ENCODE measurements at places on chromosomes 12 and 14.

DNA sequence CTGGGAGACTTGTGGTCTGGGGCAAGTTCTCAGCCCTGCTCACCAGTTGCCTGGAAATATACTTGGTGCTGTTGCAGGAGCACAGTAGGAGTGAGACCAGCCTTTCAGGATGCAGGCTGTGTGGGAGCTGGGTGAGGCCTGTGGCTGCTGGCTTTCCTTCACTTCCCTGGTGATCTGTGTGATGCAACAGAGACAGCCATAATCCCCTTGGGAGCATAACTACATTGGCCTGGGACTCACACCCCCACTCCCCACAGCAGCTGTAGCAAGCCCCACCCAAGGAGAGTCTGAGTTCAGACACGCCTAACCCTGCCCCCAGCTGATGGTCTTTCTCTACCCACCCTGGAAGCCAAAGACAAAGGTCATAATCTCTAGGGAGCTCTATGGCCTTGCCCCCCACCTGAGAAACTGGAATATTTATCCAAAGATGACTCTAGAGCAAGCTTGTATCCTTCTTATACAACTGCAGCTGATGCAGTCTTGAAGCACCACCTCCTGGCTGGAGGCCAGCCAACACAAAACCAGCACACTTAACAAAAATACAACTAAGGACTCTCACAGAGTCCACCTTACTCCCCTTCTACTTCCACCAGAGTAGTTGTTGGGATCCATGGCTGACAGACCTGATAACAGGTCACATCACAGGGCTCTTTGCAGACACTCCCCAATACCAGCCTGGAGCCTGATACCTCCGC, 190.4 kb upstream of the CPNE8 start:
- no peak for DNase-seq

GRCh38 chr14:86675059-86675458, 1145.1 kb downstream of the FLRT2 start:
- no peak for DNase-seq

DNA sequence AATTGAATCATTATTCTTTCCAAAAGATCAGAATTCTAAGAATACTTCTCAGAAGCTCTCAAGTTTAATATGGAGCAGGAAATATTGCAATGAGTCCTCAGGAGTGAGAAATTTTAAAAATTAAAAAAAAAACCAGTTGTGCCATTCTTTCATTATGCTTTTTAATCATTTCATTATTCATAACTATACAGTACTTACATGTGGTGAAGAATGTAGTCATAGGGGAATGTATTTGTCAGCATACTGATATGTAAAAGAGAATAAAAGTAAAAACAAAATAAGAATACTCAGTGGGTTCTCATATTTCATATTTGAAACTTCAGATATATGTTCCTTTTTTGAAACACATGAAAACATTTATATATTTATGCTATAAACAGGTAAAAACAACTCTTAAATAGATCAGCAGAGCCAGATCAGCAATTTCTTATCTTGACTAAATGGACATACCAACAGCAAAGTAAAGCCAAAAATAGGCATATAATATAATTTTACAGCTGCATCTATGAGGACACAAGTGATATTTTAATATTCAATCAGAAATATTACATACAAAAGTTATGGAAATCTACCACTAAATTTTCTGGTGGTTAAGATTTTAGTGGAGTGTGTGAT, 19.9 kb upstream of the MBIP start:
- DNase-seq: no peak

- no peak for DNase-seq
Observed at GRCh38 chr14:69356903-69357543, 41.1 kb downstream of the ERH start.

GRCh38 chr14:35299708-35300107, 7.5 kb downstream of the PSMA6 start:
- DNase-seq: no peak

DNA sequence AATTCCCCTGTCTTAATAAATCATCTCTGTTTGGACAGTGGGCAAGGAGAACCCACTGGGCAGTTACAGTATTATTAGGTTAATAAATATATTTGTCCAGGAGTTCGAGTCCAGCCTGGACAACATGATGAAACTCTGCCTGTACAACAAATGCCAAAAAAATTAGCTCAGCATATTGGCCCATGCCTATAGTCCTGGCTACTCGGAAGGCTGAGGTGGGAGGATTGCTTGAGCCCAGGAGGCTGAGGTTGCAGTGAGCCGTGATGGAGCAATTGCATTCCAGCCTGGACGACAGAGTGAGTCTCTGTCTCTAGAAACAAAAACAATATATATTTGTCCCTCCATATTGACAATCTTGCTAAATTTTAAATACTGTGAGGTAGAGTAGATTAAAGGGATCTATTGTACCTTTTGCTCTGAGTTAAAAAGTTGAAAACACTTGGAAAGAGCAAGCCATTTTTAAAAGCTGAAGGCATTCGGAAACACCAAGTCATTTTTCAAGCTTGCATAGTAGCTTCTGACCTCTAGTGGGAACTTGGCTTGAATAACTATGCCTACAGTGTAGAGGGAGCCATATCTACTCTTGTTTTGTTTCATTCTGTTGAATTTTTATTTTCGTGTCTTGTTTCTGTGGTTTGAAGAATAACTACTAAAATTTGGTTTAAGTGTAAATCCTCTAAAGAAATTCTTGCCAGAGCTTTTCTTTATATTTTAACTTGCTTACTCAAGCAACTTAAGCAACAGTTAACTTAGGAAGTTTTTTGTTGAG, 14.6 kb upstream of the EEA1 start:
- DNase-seq: no peak

- no peak for DNase-seq
Observed at GRCh38 chr12:26036877-26037276, 78.4 kb downstream of the RASSF8 start.

DNA sequence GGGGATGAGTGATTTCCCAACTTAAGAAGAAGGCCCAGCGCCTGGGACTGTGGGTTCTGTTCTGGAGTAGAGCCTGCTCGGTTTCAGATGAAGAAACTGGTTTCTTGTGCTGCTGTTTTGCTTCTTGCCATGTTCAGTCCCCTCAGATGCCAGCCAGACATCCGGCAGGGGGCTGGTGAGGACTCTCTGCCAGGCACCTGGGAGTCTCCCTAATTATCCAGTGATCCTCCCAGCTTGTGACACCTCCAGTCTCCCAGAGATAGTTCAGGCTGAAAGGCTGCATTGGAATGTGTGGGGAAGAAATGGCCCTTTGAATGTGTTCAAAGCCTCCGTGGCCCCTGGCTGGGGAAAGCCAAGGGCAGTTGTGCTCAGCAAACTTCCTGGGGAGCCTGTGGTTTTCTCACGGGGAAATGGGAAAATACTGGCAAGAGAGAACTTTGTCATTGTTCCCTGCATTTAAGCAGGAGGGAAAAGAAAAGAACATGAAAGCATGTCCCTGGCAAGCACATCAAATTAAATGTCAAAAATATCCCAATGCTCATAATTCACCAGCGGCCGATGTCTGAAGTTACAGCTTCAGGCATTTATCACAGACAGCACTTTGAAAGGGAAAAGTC, 8.5 kb upstream of the SERPINA12 start:
- no peak for DNase-seq
